HT1080 (cell line): ENCODE measurements at places on chromosomes 3 and 15. TPM values are rescaled to one million over a fixed set of nuclear protein-coding genes. Genes with fewer than 3 reads are reported as not detected.

GRCh38 chr3:171806200-171807128 lies 3.8 kb downstream of the PLD1 start:
- peak; percentile 69 for DNase-seq

- no peak for DNase-seq
Observed at GRCh38 chr3:101423984-101424888, 88.8 kb downstream of the SENP7 start.

DNA sequence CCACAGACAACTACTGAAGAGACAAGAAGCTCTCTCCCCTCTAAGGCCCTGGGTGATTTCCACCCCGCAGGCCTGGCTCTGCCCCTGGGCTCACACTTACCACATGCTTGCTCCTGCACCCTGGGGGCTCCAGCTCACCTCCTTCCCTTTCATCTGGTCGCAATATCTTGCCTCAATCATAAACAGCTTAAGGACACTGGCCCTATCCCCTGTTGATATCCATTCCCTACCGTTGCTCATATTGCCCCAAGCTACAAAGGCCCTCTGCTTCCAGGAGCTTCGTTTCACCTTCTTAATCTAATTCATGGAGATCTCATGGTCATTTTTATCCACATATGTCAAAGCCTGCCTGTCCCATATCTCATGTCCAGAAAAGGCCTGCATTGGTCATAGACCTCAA lies 46.0 kb upstream of the TSEN2 start:
- no peak for DNase-seq

- peak; percentile 12 for DNase-seq
Observed at GRCh38 chr3:21170964-21171363, 580.0 kb downstream of the ZNF385D start.

GRCh38 chr3:24385012-24385615 lies 109.5 kb downstream of the THRB start:
- no peak for DNase-seq

DNA sequence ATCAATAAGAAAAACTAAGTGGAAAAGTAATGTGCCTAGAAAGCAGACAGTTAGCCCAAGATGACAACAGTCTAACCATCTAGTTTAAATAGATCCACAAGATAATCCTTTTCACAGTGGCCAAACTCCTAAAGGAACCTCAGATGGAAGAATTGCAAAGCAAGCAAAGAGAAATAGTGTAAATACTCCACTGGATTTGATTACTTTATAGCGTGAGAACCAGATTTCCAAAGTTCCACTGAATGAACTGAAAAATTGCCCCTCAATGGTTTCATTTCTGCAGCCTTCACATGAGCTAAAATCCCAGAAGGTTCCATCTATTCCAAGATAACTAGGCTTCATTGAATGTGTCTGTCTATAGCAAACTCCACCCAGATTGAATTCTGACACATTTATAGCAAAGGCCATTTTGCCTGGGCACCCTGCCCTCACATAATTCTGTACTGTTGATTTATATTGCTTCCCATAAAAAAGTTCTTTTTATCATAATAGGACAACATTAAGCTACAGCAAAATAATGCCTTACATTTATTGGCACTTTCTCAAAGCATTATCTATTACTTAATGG lies 129.7 kb upstream of the THBS1 start:
- DNase-seq = no peak

DNA sequence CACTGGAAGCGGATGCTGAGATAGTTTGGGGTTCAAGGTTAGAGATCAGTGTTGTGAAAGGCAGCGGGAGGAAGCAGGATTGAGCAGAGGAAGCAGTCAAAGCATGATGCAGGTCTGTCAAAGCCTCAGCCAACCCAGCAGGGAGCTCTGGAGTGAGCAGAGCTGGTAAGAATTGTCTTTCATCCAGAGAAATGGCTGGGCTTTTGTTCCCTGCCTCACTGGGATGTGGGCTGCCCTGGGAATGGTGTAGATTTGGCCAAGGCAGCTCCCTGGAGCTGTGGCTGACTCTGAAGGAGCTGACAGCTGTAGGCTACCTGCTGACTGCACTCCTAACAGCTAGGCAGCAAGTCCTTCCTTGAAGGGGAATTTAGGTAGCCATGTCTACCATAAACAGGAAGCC lies 61.9 kb upstream of the STXBP5L start:
- no peak for DNase-seq

APOD gene
- total RNA-seq = not detected in 2 replicates

LXN gene
- total RNA-seq = not detected in 2 replicates

P2RY1 gene
- 5.1 and 5.6 TPM in 2 replicates for total RNA-seq

DNA sequence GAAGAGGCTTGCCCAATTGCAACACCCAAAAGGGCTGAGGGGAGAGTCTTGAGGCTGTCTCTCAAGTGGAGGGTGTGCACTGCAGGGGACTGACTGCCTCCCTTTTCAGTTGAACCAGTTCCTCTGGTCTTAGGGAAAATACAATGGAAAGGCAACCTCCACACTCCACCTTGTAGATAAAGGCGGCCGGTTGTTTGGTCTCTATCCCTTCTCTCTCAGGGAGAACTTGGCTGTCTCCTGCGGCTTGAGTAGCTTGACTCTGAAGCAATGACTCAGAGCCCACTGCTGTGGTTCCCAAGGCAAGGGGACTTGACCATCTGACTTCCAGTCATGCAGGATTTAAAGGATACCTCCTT lies 143.2 kb upstream of the UMPS start:
- peak; percentile 73 for DNase-seq

DNA sequence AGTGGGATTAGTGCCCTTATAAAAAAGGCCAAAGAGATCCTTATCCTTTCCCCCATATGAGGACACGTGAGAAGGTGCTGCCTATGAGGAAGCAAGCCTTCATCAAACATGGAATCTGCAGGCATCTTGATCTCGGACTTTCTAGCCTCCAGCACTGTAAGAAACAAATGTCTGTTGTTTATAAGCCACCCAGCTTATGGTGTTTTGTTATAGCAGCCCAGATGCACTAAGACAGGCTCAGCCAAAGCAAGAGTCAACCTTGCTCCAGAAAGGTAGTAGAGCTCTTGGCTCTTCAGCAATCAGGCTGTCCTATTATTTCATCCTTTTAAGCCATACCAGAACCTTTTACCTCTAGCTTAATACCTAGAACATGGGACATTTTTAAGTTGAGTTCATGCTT lies 12.3 kb upstream of the TNIK start:
- no peak for DNase-seq
